HS-27A (cell line): ENCODE measurements at places on chromosomes 1 and 21.

DNA sequence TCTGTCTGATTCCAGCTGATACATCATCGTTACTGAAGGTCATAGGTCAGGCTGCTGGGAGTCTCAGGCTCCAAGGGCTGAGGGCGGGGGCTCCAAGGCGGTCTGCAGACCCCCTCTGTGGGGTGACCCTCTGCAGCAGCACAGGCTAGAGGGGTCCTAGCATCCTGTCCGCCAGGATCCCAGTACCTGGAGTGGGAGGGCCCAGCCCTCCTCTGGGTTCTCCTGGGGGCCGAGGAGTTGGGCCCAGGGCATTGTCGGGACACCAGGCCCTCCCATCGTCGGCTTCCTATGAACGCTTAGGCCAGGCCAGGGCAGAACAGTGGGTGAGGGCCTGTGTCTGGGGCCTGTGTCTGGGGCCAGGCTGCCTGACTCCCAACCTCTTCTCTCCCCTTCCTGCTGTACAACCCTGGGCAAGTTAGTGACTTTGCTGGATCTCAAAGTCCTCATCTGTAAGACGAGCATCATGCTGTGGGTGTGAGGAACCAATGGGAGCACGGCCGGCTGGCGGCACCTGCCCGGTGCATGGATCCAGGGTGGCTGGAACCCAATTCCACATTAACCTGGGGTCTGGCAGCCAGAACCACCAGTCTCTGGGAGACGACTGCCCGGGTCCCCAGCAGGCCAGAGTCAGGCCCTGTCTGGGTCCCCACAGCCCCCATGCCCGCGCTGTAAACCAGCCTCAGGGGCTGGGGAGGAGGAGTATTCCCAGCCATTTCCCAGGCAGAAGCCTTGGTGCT, 56.2 kb upstream of the COL18A1 start:
- DNase-seq: no peak

DNA sequence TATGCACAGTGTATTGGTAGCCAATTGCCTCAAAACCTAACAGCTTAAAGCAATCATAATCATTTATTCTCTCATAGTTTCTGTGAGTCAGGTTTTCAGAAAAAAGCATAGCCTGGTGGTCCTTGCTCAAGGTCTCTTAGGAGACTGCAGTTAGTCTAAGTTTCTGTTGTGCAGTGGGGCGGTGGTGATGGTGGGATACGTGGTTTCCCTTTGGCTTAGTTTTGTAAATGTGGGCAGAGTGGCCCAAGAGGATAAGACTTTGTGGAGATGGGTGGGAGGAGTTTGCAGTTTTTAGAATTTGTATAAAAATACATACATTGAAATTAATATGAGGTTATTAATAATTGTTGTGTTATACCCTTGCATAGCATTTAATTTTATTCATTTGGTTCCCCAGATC, 68.6 kb downstream of the NOS1AP start:
- DNase-seq: no peak

GRCh38 chr21:22096314-22096713, 1098.1 kb downstream of the NCAM2 start:
- no peak for DNase-seq

DNA sequence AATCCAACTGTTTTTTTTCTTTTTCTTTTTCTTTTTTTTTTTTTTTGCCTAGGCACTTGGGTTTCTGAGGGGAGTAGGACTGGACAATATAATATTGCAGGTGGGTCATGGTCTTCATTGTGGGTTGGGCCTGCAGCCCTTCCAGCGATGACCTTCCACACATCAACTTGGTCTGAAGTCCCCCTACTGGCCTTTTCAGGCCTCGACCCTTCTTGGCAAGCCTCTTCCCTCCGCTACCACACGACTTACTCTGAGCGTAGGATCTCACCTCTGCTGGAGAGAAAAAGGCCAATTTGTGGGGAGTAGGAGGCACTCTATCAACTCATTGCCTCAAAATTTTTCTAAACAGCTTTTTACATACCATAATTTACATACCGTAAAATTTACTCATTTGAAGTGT, 51.1 kb upstream of the GRIK3 start:
- no peak for DNase-seq

DNA sequence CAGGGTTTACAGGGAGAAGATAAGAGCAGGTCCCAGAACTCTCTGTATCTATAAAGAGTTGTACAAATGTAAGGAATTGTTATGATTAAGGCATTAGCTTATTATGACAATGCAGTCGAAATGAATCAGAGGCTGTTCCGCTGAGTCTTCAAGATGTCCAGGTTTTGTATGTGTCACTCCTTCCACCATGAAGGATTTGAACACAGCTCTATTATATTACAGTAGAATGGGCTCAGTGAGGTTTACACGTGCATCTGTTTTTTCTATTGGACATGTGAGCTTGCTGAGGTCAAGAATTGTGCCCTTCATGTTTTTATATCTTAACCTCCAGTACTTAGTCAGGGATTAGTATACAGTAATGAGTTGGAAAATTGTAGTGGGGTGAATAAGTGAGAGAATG, 86.3 kb downstream of the MPZL1 start:
- no peak for DNase-seq

GRCh38 chr1:184257873-184258272, 129.0 kb upstream of the C1orf21 start:
- DNase-seq: no peak

GRCh38 chr1:185358957-185359356, 41.9 kb upstream of the IVNS1ABP start:
- no peak for DNase-seq

GRCh38 chr1:195005338-195005737, 1602.9 kb downstream of the KCNT2 start:
- no peak for DNase-seq

DNA sequence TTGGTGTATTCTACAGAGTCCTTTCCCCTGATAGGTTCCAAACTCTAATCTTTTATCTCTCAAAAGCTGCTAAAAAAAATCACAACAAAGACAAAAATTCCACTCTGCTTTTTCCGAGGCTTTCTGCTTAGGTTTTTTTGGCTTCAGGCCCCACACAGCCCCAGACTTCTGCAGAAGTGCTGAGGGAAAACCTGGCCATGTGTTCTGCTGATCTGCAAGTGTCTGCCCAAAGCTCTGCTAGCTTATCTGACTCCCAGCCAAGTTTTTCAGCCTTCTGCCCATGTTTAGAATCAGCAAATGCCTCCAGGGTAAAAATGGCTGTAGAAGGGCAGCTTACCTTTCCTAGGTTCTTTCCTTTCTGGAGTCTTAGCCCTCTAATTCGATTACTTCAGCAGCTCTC, 28.4 kb downstream of the DISP3 start:
- no peak for DNase-seq

GRCh38 chr1:44077421-44077820, 41.2 kb upstream of the KLF17 start:
- DNase-seq: no peak

DNA sequence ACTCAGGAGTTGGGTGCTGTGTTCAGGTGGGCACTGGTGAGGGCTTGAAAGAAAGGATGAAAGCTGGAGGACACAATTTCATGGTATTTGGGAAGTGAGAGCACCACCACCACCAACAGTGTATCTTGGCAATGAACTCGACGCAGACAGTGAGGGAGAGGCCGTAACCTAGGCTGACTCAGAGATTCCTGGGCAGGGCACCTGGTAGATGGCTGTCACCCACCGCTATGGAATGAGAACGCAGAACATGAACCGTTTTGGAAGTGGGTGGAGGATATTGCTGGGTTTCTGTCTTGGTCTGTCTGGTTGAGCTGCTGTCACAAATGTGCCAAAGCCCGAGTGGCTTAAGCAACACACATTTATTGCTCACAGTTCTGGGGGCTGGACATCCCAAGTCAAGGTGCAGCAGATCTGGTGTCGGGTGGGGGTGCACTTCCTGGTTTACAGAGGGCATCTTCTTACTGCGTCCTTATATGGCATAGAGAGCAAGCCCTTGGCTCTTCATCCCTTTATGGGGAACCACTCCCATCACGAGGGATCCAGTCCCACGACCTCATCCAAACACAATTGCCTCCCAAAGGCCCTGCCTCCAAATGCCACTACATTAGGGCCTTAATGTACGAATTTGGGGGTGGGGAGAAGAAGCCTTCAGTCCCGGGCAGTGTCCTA, 246.3 kb downstream of the SIPA1L2 start:
- DNase-seq: no peak

DNA sequence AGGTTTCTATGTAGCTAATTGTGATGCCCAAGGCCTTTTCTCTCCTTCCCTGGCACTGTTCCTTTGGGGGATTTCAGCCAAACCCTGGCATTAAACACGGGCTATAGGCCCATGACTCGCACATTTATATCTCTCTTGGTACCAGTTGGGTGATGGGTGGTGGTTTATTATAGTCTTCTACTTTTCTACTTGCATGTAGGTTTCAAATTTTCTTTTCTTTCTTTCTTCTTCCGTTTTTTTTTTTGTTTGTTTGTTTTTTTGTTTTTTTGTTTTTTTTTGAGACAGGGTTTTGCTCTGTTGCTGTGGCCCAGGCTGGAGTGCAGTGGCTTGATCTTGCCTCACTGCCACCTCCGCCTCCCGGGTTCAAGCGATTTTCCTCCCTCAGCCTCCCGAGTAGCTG, 1.1 kb downstream of the IL10RB start:
- DNase-seq: no peak
